Frontal cortex (tissue), 4 donors: ENCODE measurements at places on chromosomes 1 and 21. TPM values are rescaled to one million over a fixed set of nuclear protein-coding genes. Genes with fewer than 3 reads are reported as not detected.

SH2D2A gene
- total RNA-seq: 0.41 TPM

TEDDM1 gene
- not detected for total RNA-seq

SPATA17 gene
- total RNA-seq: 5.3 TPM

RGS4 gene
- total RNA-seq: 7.3 TPM

XCL2 gene
- not detected for total RNA-seq

PTGFR gene
- 7.7 TPM for total RNA-seq

ACTL8 gene
- under 0.01 TPM for total RNA-seq

PKNOX1 gene
- 23.2 TPM for total RNA-seq

MPZ gene
- total RNA-seq: 1.6 TPM

CRABP2 gene
- 7.7 TPM for total RNA-seq

TDRD5 gene
- 2.9 TPM for total RNA-seq

CPT2 gene
- 3.3 TPM for total RNA-seq

SEMA4A gene
- total RNA-seq: 22.0 TPM

SLC26A9 gene
- total RNA-seq: not detected

TENT5C gene
- total RNA-seq: 4.9 TPM

PSRC1 gene
- 7.7 TPM for total RNA-seq

RGL1 gene
- total RNA-seq: 40.4 TPM
